ENCODE measurements at places on chromosomes 1 and 21.

DNA sequence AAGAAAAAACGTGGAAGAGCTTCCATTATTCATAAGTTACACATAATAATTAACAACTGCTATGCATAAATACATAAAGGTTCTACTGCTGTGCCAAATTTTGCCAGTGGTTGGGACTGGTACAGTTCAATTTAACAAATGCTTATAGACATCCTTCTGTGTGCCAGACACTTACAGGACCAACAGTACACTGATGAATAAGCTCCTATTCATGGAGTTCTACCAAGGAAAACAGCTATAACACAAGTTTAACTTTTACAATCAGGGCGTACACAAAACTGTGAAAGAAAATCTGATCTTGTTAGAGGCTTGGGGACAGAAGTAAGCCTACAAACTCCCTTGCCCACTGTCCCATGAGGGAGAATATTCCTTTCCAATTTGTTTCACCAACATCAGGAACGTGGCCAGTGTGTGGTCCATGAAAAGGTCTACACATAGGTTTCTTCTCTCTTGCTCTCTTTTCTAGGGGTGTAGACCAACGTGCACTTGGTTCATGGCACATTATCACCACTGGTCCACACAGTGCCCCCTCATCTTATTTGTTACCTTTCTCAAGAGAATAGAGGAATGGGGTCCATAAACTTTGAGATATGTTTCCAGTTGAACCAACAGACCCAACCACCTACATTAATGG is 10.1 kb downstream of the NRIP1 start:
- no peaks in the 10 kb centered on the region for H3K36me3 ChIP-seq
- H3K4me3 ChIP-seq: no peak overlapping the region
- H3K4me1 ChIP-seq: peaks cover 28% of the 10 kb centered on the region
- H3K27ac ChIP-seq: no peak overlapping the region

DNA sequence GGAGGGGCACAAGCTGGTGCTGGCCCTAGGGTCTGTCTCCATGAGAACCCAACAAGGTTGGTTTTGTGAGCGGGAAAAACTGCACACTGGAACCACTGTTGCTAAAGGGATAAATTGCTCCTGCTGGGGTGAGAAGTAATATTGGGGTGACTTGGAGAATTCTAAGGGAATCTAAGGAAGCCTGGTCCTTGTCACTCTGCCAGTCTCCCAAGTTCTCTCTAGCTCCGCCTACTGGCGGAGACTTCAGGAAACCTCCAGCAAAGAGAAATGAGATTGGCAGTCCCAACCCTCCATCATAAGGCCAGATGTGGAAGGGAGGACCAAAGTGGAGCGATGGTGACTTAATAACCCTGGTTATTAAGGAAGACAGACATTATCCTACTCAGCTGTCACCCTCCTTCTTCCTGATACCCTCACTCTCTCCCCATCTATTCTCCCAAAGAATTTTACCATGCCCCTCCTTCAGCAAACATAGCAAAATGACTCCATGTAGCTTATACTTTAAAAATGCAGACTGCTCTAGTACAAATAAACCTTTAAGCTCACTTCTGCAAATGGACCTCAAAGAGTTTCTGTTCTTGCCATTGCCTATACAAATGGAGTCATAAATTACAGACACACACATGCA is 2.7 kb downstream of the LCE1F start:
- no peaks in the 10 kb centered on the region for H3K4me1 ChIP-seq
- no peak overlapping the region for H3K27ac ChIP-seq
- H3K36me3 ChIP-seq: no peaks in the 10 kb centered on the region

DNA sequence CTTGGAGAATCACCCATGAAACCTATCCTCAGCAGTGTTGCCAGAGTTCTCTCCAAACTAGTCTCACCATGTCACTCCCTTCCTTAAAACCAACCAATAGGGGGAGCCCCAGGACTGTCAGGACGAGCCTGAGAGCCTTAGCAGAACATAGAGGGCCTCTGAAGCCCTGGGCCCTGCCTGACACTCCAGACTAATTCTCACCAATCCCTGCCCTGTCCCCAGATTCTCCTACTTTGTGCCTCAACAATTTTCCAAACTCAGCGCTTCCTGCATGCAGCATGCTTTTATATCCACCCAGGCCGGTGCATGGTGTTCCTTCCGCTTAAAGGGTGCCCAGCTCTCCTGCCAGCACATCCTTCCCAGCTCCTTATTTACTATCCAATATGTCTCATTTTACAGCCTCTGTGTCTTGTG is 42.7 kb downstream of the HSD3B1 start:
- H3K27ac ChIP-seq: no peak overlapping the region
- H3K36me3 ChIP-seq: no peaks in the 10 kb centered on the region
- H3K4me1 ChIP-seq: peaks cover 7% of the 10 kb centered on the region
- peak; percentile 31 for DNase-seq

DNA sequence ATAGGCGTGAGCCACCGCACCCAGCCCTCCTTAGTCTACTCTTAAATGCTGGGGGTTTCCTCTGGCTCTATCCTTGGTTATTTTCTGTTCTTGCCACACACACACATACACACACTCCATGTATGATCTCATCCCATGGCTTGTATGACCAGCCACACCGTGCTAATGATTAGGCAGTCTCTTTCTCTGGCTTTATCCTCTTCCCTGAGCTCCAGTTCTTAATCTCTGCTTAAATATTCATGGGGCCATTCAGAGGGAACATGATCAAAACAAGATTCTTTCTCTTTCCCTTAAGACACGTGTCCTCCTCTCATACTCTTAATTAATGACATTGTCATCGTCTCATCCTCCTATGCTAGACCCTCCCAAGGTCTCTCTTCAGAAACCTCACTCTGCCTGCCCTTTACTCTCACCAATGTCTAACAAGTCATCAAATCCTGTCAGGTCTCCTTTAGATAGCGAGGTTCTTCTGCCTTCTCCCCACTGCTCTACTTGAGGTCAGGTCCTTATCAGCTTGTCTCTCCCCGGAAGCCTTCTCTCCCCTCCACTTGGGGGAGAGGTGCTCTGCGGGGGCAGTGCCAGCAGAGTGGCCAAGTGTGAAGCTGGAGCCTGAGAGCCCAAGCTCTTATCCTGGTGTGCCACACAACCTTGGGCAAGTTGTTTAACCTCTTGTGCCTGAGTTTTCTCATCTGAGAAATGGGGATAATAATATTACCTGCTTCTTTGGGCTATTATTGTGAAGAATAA is 83.0 kb upstream of the GNG12 start:
- no peak for DNase-seq
- no peak overlapping the region for H3K4me3 ChIP-seq
- H3K4me1 ChIP-seq: no peaks in the 10 kb centered on the region
- H3K27me3 ChIP-seq: no peaks in the 10 kb centered on the region
- no peaks in the 10 kb centered on the region for H3K36me3 ChIP-seq

DNA sequence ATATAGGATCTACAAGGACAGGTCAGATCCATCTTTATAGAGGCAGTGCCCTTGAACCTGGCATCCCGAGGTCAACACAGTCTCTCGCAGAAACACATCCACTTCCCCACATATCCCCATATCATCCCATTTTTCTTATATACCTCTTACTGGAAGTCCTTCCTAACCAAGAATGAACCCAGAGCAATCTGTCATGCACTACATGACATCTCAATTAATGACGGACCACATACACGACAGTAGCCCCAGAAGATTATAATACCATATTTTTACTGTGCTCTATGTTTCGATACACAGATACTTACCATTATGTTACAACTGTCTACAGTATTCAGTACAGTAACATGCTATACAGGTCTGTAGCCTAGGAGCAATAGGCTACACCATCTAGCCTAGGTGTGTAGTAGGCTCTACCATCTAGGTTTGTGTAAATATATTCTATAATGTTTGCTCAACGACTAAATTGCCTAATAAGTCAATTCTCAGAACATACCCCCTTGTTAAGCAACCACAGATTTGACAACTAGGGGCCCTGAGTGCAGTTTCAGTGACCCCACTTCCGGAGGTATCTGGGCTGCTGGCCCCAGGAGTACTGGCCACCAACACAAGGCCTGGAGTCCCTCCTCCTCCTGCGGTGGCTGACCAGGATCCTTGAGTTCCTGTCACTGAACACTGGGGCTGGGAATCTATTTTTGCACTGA is 28.1 kb downstream of the PTPN14 start:
- H3K27ac ChIP-seq: no peak overlapping the region
- no peak for DNase-seq
- no peaks in the 10 kb centered on the region for H3K36me3 ChIP-seq
- peaks cover 12% of the 10 kb centered on the region for H3K4me1 ChIP-seq
- no peaks in the 10 kb centered on the region for H3K27me3 ChIP-seq

GRCh38 chr1:27388337-27389005 is 4.0 kb upstream of the GPR3 start:
- H3K27me3 ChIP-seq: no peaks in the 10 kb centered on the region
- DNase-seq: peak; percentile 85
- H3K4me1 ChIP-seq: peaks cover 13% of the 10 kb centered on the region
- no peaks in the 10 kb centered on the region for H3K36me3 ChIP-seq
- H3K4me3 ChIP-seq: no peak overlapping the region

DNA sequence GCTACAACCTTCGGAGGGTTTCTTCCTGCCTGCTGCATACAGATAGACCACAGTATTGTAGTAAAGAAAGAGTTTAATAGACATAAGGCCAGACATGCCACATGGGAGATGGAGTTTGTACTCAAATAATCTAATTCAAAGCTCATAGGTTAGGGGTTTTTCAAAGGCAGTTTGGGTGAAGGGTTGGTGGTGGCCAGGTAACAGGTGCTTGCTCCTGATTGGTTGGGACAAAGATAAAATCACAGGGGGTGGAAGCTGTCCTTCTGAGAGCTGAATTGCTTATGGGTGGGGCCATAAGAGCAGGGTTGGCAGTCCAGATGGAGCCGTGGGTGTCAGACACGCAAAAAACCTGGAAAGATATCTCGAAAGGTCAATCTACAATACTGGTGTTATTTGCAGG is 92.3 kb upstream of the ETV3 start:
- H3K27ac ChIP-seq: no peak overlapping the region
- DNase-seq: no peak
- H3K4me3 ChIP-seq: no peak overlapping the region
- H3K36me3 ChIP-seq: no peaks in the 10 kb centered on the region

DNA sequence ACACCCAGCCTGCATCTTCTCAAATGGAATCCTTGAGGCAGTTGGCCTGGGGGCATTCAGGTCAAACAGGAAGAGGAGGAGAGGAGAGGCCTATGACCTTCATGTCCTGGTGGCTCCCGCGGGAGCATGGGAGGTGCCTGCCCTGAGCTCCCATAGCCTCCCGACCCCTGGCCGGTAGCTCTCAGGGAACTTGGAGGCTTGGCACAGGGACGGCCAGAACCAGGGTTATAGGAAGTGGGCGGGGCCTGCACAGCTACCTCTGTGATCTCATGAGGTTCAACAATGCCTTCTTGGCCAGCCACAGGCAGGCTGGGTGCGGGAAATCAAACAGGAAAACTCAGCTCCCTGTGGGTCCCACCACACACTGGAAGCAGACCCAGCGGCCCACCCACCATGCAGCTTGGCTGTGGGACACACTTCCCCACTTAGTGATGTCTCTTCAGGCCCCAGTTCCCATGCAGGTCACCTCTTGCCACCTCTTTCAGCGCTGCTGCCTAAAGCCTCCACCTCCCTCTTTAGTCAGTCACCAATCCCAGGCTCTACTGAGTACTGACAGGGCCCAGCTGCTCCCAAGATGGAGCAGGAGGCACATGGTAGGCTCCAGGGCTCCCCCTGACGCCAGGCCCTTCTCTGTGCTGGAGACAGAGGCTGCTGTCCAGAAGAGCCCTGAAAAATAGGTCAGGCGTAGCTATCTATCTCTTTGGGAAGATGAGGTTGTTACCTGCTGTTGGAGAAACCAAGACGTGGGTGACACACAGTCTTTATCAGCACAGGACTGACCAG is at the start of gene SLFNL1:
Gene SLFNL1, minus strand, starts transcription at position 200 of the 783 bp plus-strand sequence. CDS start 1,065 bp downstream, outside the sequence.
- DNase-seq: no peak
- H3K4me3 ChIP-seq: no peak within 1 kb of the TSS
- no peak within 1 kb of the TSS for H3K27ac ChIP-seq

DNA sequence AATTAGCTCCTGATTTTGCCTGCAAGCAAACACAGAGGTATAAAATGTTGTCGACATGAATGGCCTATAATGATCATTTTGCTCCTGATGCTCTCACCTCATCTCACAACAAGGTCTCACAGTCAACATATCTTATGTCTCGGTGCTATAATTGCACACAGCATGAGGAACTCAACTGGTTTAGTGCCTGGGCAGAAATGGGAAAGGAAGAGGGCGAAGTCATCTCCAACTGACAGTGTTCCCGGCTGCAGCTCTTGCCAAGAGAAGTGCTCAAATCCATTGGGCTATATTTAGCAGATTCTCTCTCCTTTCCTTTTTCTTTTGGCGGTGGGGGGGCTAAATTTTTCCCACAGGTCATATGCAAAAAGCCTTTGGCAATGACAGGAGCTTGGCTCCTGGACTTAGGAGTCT is 53.0 kb downstream of the SLC45A1 start:
- peaks cover 89% of the 10 kb centered on the region for H3K4me1 ChIP-seq
- peak; percentile 28 for DNase-seq
- no peak overlapping the region for H3K4me3 ChIP-seq
- H3K27me3 ChIP-seq: no peaks in the 10 kb centered on the region
- H3K36me3 ChIP-seq: no peaks in the 10 kb centered on the region

DNA sequence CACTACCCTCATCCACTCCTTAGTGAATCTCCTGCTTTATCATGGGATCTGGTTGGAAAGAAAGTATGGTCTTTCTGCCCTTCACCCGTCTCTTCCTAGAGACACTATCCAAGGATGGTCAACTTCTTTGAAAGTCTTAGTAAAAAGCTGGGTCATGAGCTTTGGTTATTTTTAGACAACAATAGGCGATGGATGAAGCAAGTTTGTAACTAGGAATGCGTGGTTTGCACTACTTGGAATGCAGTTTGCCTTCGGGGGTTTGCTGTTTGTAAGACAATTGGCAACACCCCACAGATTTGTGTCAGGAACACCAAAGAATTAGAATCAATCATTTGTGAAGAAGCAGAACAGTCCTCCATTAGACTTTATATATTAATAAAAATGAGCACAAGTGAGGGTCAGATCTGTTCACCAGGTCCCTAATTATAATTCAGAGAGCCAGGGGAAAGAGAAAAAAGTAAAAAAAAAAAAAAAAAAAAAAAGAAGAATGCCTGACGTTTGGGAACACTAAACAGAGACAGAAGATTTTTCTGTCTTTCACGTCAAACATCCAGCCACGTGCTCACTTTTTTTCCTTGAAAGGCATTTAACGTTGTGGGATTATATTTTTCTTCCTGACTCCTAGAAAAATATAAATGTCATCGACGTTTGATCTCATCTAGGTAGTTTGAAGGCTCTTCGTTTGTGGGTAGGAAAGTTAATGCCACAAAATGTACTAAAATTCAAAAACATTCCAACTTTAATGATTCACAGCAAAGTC is 60.7 kb upstream of the BTG3 start:
- H3K27me3 ChIP-seq: no peaks in the 10 kb centered on the region
- no peak for DNase-seq
- H3K4me1 ChIP-seq: no peaks in the 10 kb centered on the region
- no peaks in the 10 kb centered on the region for H3K36me3 ChIP-seq

GRCh38 chr21:40729761-40730425 is 117.1 kb downstream of the DSCAM start:
- H3K27ac ChIP-seq: no peak overlapping the region
- DNase-seq: no peak
- no peak overlapping the region for H3K4me3 ChIP-seq
- no peaks in the 10 kb centered on the region for H3K27me3 ChIP-seq
- H3K4me1 ChIP-seq: no peaks in the 10 kb centered on the region

- H3K4me3 ChIP-seq: no peak overlapping the region
- no peaks in the 10 kb centered on the region for H3K36me3 ChIP-seq
- H3K4me1 ChIP-seq: no peaks in the 10 kb centered on the region
- no peaks in the 10 kb centered on the region for H3K27me3 ChIP-seq
- DNase-seq: no peak
These were observed 1218.4 kb upstream of the TMPRSS15 start for GRCh38 chr21:19621837-19622496.

GRCh38 chr1:154739654-154740053 is 130.4 kb downstream of the KCNN3 start:
- no peak overlapping the region for H3K27ac ChIP-seq
- H3K4me1 ChIP-seq: no peaks in the 10 kb centered on the region
- no peaks in the 10 kb centered on the region for H3K36me3 ChIP-seq

All from thyroid gland (tissue), 4 donors.